RCC 7860 (cell line): ENCODE measurements at places on chromosomes 2 and 18.

- DNase-seq = no peak
Observed at GRCh38 chr2:64403426-64403825, 50.5 kb upstream of the LGALSL start.

DNA sequence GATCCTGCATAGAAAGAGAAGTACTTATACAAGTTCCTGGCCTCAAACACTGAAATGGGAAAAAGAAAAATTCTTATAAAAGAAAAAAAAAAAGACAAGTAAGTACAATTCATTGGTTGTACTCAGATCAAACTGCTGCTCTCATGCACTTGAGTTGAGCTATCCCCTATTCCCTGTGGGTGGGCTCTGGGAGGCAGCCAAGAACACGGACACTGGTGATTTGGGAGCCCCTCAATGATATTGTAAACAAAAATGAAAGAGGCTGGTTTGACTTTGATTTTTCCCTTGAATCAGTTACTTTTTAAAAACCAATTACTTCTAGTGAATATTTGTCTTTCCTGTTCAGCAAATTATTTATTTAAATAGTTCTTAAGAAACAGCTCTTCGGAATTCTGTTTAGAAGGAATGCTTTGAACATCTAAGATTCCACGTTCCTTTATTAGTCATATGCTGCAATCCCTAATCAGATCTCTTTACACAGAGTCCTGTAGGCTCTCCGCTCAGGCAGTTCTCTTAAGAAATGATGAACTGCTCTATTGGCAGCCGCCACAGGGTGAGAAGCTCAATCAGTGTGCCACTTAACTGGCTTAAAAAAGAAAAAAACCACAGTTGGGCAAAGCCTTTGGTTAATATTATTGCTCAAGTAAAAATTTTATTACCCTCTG, 225.1 kb downstream of the TMEM182 start:
- no peak for DNase-seq

DNA sequence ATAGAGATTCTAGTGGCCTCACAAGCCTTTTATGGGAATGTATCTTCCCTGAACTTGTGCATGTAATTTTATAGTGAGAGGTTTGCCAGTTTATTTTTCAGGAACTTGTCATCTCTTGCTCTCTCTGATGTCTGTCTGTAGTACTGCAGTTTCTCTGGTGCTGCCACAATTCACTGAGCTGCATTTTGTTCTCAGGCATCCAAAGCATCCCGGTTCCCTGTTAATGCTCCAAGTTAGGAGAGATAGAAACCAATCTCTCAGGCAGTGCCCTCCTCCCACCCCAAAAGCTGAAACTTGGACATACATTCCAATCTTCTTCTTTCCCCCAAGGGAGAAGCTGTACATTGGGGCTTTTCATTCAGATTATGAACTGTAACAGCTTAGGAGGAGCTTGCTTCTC, 30.1 kb upstream of the GRB14 start:
- DNase-seq = no peak

- no peak for DNase-seq
Observed at GRCh38 chr2:168244318-168244717, 3.1 kb downstream of the STK39 start.

GRCh38 chr2:137776697-137777096, 187.6 kb upstream of the HNMT start:
- no peak for DNase-seq

DNA sequence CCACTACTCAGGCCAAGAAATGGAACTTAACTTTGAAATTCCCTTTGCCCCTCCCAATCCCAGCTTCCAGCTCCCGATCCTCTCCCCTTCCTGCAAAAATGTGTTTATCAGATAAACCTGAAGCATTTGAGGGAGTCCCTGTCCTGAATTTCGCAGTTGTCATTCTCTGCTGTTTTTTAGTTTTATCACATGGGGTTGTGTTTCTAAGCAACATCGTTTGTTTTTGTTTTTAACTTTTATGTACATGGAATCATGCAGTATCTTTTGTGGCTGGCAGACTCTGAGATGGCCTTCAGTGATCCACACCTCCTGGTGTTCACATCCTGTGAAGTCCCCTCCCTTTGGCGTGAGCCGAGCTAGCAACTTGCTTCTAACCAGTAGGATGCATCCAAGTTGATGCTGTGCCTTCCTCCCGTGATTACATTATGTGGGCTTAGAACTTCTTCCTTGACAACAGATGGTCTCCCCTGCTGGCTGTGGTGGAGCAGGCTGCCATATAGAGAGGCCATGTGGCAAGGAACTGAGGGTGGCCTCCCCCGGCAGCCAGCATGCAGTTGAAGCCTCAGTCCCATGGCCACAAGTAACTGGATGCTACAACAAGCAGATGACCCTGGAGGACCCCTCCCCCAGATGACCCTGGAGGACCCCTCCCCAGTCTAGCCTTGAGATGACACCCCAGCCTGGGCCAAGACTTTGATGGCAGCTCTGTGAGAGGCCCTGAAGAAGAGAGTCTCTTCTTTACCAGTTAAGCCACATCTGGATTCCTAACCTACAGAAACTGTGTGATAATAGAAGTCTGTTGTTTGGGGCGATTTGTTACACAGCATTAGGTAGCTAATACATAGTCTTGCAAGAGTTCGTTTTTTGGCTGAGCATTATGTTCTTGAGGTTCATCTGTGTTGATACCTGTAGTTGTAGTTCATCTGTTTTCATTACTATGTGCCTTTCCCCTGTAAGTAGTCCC, 27.7 kb downstream of the SH3BP4 start:
- DNase-seq = no peak

DNA sequence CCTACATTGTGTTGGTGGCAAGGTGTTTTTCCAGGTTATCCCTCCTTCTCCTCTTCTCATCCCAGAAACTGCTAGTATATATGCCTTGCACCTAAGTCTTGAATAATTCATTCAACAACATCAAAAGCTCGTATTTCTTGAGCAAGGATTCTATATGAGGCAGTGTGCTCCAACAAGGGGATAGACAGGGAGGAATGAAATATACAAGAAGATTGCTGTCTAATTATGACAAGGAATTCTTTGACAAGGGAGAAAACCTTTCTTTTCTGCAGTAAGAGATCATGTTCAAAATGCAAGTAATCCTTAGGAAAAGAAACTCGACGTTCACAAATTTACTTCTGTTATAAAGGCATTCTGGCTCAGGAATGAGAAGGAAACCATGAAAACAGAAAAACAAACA, 788.6 kb downstream of the TDRD15 start:
- DNase-seq = no peak
